Thoracic aorta (tissue), 2 donors: ENCODE measurements at places on chromosomes 4 and X.

- no peak for DNase-seq
These were observed 2594.8 kb downstream of the ARAP2 start for GRCh38 chr4:33649471-33649870.

DNA sequence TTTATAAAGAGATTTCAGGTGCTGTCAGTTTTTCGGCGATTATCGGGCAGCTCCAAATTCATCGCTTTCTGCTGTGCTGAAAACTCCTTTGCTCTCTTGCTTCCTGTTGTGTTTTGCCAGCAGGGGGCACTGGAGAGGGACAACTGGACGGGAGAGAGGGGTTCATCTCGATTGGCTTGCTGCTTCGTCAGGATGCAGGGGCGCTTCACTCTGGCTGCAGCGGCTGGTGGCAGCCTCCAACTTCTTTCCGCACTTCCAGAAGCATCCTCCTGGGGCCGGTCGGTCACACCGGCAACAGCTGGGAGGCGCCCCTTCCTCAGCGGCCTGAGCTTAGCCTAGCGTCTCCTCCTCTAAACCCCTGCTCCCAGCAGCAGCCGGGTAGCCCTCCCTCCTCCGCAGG lies 29.5 kb downstream of the MSL3 start:
- DNase-seq, result no peak

DNA sequence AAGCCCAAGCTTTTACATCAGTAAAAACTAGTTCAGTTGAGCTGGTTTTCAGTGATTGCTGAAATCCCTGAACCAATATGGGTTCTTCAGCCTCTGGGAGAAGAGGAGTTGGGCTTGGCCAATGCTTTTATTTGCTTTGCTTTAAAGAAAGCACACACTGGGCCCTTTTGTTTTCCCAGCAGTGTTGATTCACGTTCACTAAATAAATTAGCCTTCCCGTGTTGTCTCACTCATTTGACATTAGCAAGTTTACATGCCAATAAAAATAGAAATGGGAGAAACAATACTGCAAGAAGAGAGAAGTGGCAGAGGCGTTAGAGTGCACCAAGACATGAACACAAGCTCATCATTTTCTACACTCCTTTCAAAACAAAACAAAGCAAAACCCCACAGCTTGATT lies 136.2 kb downstream of the SHROOM3 start:
- DNase-seq, result no peak

DNA sequence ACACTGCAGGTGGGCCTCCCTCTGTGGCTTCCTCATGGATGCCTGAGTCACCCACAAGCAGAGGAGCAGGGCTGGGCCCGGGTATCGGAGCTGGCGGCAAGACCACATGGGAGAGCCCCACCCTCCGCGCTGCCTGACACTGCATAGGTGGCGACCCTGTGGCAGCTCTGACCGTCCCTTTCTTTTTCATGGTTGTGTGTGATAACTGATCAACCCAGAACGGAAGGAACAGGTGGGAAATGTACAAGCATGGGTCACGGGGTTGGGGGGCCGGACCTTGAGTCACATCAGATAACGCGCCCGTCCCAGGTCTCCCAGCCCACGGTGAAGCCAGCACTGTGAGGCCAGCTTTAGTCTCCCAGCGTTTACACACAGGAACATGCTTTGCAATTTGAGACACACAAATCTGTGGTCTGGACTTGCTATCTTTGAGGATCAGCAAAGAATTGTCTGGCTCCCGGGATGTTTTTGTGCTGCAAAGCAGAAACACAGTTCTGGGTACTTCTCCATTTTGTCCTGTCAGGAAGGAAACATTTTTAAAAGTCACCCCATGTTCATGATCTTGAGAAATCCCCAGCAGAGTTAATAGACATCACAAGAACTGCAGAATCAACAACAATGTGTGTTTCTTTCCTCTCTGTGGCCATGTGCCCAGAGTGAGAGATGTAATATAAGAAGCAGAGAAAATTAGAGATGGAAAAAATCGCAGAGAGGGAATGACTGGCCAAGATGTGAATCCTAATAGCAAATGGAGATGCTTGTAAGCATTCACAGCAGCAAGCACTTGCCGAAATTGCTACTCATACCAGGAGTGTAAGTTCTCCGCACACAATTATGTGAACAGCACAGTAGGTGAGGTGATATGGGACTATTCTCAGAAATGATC lies 70.1 kb upstream of the CBR4 start:
- DNase-seq, result no peak

- DNase-seq, result no peak
These were observed 7.4 kb upstream of the HPRT1 start for GRCh38 chrX:134452596-134452995.

GRCh38 chr4:13642170-13642950 lies 14.8 kb upstream of the BOD1L1 start:
- DNase-seq, result no peak

DNA sequence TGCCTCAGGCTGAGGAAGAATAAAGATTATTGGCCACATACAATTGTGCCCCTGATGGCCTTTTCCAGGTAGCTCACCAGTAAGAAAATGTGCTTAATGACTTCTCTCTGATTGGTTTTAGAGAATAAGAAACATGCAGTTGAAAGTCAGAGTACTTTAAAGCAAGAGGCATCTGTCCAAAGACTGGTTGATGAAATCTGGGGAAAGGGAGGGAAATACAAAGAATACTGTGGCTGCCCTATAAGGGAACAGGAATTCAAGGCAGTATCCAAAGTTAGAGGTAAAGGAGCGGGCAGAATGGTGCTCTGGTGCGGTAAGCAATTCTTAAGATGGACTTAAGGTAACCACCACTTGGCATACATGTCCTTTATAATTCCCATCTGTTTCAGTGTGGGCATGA lies 11.4 kb downstream of the PBDC1 start:
- DNase-seq, result no peak
